CD4-positive, alpha-beta T cell (primary cell): ENCODE measurements at places on chromosomes 12 and 14.

DNA sequence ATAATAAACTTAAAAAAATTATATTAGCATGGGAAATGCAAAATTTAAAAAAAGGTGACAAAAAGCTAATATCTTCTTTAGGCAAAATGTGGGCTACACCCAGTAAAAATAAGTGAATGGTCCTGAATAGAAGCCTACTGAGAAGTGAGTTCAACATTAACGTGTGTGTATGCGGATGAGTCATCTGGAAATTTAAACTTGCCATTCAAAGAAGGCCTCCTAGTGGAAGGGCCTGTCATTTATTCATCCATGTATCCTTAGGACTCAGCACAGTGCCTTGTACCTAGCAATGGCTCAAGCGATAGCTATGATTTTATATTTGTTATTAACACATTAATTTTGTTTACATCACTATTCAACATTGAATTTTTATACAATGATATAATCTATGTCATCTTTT, 226.2 kb downstream of the NUBPL start:
- no peak overlapping the region for H3K27ac ChIP-seq
- no peaks in the 10 kb centered on the region for H3K36me3 ChIP-seq
- H3K4me3 ChIP-seq: no peak overlapping the region

GRCh38 chr12:124906606-124907261, 7.7 kb downstream of the UBC start:
- H3K4me3 ChIP-seq: no peak overlapping the region
- H3K4me1 ChIP-seq: peaks cover 17% of the 10 kb centered on the region
- peaks cover 13% of the 10 kb centered on the region for H3K36me3 ChIP-seq
- DNase-seq: peak; percentile 88
- H3K27ac ChIP-seq: no peak overlapping the region
- H3K27me3 ChIP-seq: no peaks in the 10 kb centered on the region

- H3K4me1 ChIP-seq: no peaks in the 10 kb centered on the region
- no peaks in the 10 kb centered on the region for H3K27me3 ChIP-seq
- H3K36me3 ChIP-seq: no peaks in the 10 kb centered on the region
- H3K27ac ChIP-seq: no peak overlapping the region
These were observed 14.0 kb downstream of the SMCO2 start for GRCh38 chr12:27460471-27460978.

DNA sequence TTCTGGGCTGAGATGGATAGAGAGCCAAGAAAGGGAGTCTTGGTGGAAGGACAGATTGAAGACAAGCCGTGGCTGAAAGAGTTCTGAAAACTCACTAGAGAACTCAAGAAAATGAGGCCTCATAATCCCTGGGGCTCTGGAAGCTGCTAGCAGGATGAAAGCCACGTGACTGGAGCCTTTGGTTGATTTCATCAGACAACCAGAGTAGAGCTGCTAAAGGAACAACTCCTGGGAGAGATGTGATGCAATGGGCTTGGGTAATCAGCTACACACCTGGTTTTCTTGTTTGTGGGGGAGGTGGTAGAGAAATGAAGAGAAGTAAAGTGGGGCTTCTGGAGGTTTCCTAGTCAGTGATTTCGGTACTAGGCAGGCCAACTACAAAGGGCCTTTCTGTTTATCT, 13.4 kb downstream of the CSRNP2 start:
- no peaks in the 10 kb centered on the region for H3K4me1 ChIP-seq
- no peaks in the 10 kb centered on the region for H3K27me3 ChIP-seq
- no peak overlapping the region for H3K4me3 ChIP-seq
- H3K27ac ChIP-seq: no peak overlapping the region
- H3K36me3 ChIP-seq: peaks cover 69% of the 10 kb centered on the region
- no peak for DNase-seq

DNA sequence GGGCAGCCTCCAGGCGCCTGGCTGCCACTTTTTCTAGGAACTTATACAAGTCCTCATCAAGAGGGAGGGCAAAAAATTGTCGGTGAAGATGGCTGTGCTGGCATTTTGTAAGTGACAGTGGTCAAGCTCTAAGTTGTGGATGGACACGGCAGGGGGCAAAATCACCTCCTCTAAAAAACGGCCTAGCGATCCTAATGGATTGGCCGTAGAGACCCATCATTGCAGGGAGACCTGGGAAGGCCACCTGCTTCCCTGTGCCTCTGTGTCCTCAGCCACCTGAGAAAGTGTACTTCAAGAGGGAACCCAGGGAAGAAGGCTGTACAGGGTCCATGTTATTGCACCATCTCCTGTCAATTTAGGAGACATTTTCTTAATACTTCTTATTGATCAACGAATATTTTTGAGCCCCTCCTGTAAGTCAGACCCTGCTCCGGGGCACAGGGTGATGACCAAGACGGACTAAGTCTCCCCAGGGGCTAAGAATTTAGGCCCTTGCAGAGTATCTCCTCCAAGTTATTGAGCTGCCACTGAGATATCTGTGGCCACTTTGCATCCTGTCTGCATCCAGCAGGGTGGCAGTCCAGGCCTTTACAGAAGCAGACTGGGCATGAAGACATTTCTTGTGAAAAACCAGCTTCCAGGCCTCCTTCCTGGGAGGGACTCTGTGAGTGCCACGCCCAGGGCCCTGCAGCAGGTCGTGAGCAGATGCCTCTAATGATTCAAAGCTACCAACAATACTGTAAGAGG, 40.5 kb downstream of the PSMA6 start:
- DNase-seq: no peak
- H3K4me1 ChIP-seq: peaks cover 31% of the 10 kb centered on the region
- H3K4me3 ChIP-seq: no peak overlapping the region
- no peaks in the 10 kb centered on the region for H3K36me3 ChIP-seq
- peak overlapping the region; percentile 64 for H3K27ac ChIP-seq

GRCh38 chr14:75711105-75711795, 50.2 kb downstream of the TTLL5 start:
- H3K27ac ChIP-seq: no peak overlapping the region
- no peak overlapping the region for H3K4me3 ChIP-seq
- H3K36me3 ChIP-seq: peaks cover 6% of the 10 kb centered on the region
- H3K27me3 ChIP-seq: no peaks in the 10 kb centered on the region
- H3K4me1 ChIP-seq: no peaks in the 10 kb centered on the region

DNA sequence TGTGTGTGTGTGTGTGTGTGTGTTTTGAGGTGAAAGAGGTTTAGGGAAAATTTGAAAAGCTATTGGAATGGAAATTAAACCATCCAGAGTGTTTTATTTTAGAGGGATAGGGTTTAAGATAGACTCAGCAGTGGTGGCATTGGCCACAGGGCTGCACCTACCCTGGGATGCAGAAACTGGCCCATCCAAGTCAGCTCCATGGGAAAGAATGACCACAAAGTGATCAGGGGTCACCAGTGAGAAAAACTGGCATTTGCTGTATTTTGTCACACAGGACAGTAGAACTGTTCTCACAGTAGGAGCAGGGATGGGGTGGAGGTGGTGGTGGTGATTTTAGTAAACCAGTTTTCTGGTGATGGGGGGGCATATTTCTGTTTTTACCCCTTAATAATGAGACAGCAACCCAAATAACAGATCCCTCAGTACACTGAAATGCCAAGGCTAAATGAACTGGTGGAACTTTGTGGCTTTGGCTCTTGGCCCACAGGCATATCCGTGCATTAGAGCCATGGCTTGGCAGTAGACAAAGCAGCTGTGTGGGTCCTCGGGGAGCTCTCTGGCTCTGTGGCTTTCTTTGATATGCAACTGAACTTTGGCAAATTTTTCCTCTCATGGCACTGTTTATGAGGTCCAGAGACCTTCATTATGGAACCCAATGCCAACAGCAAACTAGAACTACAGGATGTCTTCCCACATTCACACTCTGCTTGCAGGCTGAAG, 348.3 kb downstream of the ZFP36L1 start:
- H3K4me1 ChIP-seq: no peaks in the 10 kb centered on the region
- no peak for DNase-seq
- H3K27ac ChIP-seq: no peak overlapping the region
- no peaks in the 10 kb centered on the region for H3K36me3 ChIP-seq
- no peaks in the 10 kb centered on the region for H3K27me3 ChIP-seq
- no peak overlapping the region for H3K4me3 ChIP-seq

GRCh38 chr14:102317564-102318248, 1.8 kb upstream of the ZNF839 start:
- peak overlapping the region; percentile 72 for H3K4me3 ChIP-seq
- DNase-seq: no peak
- H3K27ac ChIP-seq: peak overlapping the region; percentile 43

GRCh38 chr12:56061982-56062381, 18.0 kb upstream of the ERBB3 start:
- no peaks in the 10 kb centered on the region for H3K27me3 ChIP-seq
- H3K36me3 ChIP-seq: no peaks in the 10 kb centered on the region
- no peak overlapping the region for H3K4me3 ChIP-seq
- no peaks in the 10 kb centered on the region for H3K4me1 ChIP-seq
- no peak overlapping the region for H3K27ac ChIP-seq

- H3K4me1 ChIP-seq: peaks cover 9% of the 10 kb centered on the region
- DNase-seq: no peak
These were observed 865 bp downstream of the RGS6 start for GRCh38 chr14:71933001-71933587.

DNA sequence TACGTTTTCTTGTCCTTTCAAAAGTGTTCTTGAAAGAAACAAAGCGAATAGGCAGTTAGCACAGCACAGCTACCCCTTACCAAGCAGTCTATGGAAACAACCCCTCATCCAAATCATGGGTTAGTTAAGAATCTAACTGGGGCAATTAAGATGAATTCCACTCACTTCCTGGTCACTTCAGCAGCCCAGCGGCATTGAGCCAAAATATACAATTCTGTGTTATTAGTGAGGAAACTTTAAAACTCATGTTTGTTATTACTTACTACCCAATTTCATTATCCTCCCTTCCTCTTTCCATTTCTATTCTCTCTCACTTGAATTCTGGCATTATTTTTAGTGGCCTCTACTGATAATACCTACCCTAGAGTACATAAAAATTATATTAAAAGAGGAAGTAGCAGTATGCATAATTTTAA, 121.4 kb downstream of the PPHLN1 start:
- H3K36me3 ChIP-seq: peaks cover 37% of the 10 kb centered on the region
- no peak for DNase-seq
- H3K4me3 ChIP-seq: no peak overlapping the region

- no peaks in the 10 kb centered on the region for H3K36me3 ChIP-seq
- H3K27me3 ChIP-seq: peaks cover 4% of the 10 kb centered on the region
- no peak overlapping the region for H3K4me3 ChIP-seq
- no peak overlapping the region for H3K27ac ChIP-seq
- DNase-seq: no peak
- H3K4me1 ChIP-seq: no peaks in the 10 kb centered on the region
These were observed 117.2 kb downstream of the CACNA1C start for GRCh38 chr12:2169940-2170339.

- H3K36me3 ChIP-seq: no peaks in the 10 kb centered on the region
- no peaks in the 10 kb centered on the region for H3K4me1 ChIP-seq
- no peaks in the 10 kb centered on the region for H3K27me3 ChIP-seq
- no peak overlapping the region for H3K27ac ChIP-seq
These were observed 109.0 kb downstream of the APAF1 start for GRCh38 chr12:98754095-98754494.

GRCh38 chr12:25761356-25761755, 197.1 kb upstream of the RASSF8 start:
- H3K27me3 ChIP-seq: no peaks in the 10 kb centered on the region
- DNase-seq: no peak
- no peaks in the 10 kb centered on the region for H3K36me3 ChIP-seq
- no peak overlapping the region for H3K27ac ChIP-seq

GRCh38 chr12:57342207-57342691, 88.6 kb downstream of the R3HDM2 start:
- no peak overlapping the region for H3K27ac ChIP-seq
- peaks cover 9% of the 10 kb centered on the region for H3K36me3 ChIP-seq
- H3K27me3 ChIP-seq: no peaks in the 10 kb centered on the region

DNA sequence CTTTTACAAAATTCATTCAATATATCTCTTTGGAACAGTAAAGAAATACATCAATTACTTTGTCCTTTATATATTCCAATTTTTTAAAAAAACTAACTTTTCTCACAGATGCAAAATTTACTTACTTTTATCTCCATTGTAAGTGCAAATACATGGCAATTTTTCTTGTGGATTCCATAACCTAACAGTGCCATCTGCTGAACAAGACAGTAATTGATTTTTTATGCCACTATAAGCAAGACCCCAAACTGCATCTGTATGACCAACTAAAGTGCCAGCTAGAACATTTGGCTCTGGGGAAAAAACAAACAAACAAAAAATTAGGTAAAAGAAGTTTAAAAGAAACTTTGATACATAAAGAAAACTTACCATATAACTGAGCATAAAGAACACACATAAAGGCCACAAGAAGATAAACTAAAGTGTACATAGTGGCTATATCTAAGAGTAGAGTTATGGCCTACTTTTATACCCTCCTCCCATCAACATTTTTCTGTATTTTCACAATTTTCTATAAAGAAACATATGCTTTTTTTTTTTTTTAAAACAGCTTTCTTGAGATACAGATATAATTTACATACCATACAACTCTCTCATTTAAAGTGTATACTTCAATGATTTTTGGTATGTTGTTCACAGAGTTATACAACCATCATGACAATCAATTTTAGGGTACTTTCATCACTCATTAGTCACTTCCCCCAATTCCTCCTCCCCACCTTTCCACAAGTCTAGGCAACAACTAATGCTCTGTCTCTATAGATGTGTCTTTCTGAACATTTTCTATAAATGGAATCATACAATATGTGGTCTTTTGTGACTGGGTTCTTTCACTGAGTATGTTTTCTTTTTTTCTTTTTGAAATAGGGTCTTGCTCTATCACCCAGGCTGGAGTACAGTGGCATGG, 32.6 kb downstream of the COCH start:
- no peak overlapping the region for H3K4me3 ChIP-seq
- no peak overlapping the region for H3K27ac ChIP-seq
- no peak for DNase-seq
- peaks cover 41% of the 10 kb centered on the region for H3K36me3 ChIP-seq

DNA sequence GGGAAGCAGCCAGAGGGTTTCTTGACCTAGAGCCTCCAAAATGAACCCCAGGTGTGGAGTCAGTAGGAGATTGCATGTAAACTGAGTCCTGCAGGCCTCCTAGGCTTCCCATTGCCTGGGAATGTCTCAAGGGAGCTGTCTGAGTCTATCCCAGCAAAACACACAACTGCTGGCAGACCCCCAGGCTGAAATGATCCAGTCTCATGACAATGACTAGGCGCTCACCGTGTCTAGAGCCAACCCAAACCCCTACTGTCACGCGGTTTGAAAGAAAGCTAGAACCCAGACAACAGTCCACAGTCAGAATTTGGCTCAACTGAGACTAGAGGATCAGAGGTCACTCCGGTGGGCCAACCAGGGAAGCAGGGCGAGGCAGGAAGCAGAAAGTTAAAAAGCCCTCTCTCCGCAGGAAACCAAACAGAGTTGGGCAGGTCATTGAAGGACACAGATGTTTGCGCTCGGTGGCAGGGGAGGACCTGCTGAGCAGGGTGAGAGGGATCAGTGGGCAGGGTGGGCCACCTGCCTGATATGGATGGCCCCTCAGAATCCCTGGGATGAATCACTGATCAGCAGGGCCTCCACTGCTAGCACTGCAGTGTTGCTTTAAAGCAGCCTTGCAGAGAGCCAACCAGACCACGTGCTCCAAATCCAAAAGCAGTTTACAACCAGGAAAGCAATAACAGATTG, 23.8 kb downstream of the ACTN1 start:
- H3K27me3 ChIP-seq: no peaks in the 10 kb centered on the region
- H3K4me3 ChIP-seq: no peak overlapping the region
- peaks cover 4% of the 10 kb centered on the region for H3K36me3 ChIP-seq
- peaks cover 76% of the 10 kb centered on the region for H3K4me1 ChIP-seq
